ENCODE measurements at places on chromosomes 13 and 19. TPM values are rescaled to one million over a fixed set of nuclear protein-coding genes. Genes with fewer than 3 reads are reported as not detected.

- H3K27me3 ChIP-seq = no peaks in the 10 kb centered on the region
- H3K27ac ChIP-seq = no peak overlapping the region
- H3K36me3 ChIP-seq = no peaks in the 10 kb centered on the region
These were observed 692.8 kb upstream of the SGCG start for GRCh38 chr13:22487932-22488331.

- no peak for DNase-seq
- no peaks in the 10 kb centered on the region for H3K36me3 ChIP-seq
- H3K4me1 ChIP-seq = no peaks in the 10 kb centered on the region
- no peak overlapping the region for H3K27ac ChIP-seq
These were observed 193.5 kb upstream of the NBEA start for GRCh38 chr13:34748596-34748995.

- no peaks in the 10 kb centered on the region for H3K36me3 ChIP-seq
- H3K4me1 ChIP-seq = no peaks in the 10 kb centered on the region
- no peak overlapping the region for H3K27ac ChIP-seq
- no peak for DNase-seq
- no peaks in the 10 kb centered on the region for H3K27me3 ChIP-seq
- H3K4me3 ChIP-seq = no peak overlapping the region
These were observed 27.6 kb upstream of the SIN3B start for GRCh38 chr19:16801600-16802013.

DNA sequence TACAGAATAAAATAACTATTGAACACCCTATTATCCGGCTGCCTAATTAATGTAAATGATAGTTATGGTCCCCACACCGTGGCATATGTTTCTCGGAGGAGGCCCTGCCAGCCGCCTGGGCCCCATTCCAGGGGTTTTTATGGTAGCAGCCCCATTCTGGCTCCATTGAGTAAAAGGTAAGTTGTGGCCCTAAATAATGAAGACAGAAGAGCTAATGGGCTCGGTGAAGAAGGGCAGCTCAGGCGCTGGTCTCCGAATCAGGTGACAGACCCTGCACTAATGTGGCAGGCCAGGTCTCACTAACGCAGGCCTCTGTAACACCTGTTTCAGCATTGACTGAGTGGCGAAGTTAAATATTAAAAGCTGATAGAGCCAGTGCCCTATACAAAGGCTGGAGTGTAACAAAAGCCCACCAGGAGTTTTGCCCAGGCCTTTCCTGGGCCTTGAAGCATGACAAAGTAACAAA is 19.1 kb downstream of the POP4 start:
- no peak overlapping the region for H3K4me3 ChIP-seq
- DNase-seq = no peak
- H3K27me3 ChIP-seq = no peaks in the 10 kb centered on the region
- peaks cover 48% of the 10 kb centered on the region for H3K4me1 ChIP-seq
- H3K36me3 ChIP-seq = no peaks in the 10 kb centered on the region

GRCh38 chr19:29953352-29954247 is 11.6 kb downstream of the URI1 start:
- no peak for DNase-seq
- no peaks in the 10 kb centered on the region for H3K27me3 ChIP-seq
- H3K4me1 ChIP-seq = peaks cover 62% of the 10 kb centered on the region
- H3K4me3 ChIP-seq = no peak overlapping the region
- peaks cover 45% of the 10 kb centered on the region for H3K36me3 ChIP-seq
- peak overlapping the region; percentile 88 for H3K27ac ChIP-seq

Gene ZNF560
- total RNA-seq = 0.11 TPM

Gene HCN2
- 0.18 TPM for total RNA-seq

DNA sequence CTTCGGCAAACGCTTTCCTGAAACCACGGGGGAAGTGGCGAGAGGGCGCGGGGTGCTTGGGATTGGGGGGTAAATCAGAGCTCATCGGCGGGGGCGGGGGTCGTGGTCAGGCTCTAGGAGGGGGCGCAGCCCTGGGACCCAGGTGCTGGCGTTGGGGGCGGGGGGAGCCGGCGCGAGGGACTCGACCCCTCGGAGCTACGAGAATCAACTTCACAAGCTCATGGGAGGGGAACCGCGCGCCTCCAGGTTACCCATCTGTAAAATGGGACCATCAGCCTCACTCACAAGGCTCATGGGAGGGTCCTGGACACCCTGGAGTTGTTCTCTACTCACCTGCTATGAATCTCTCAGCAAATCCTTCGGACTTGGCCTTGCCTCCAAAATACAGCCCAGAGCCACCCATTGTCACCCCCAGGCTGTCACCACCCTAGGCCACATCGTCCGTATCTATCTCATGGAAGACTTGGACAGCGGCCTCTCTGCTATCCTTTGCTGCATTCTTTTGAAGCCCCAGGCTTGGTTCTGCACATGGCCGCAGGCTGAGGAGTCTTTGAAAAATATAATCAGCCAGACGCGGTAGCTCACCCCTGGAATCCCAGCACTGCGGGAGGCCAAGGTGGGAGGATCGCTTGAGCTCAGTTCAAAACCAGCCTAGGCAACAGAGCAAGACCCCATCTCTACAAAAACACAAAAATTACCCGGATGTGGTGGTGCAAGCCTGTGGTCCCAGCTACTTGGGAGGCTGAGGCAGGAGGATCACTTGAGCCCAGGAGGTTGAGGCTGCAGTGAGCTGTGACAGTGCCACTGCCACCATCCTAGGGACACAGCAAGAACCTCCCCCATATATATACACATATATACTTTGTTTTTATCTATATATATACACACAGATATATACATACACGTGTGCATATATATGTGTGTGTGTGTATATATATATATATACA is 939 bp upstream of the RANBP3 start:
- peak overlapping the region; percentile 95 for H3K4me3 ChIP-seq
- peaks cover 46% of the 10 kb centered on the region for H3K36me3 ChIP-seq
- peaks cover 54% of the 10 kb centered on the region for H3K4me1 ChIP-seq
- no peaks in the 10 kb centered on the region for H3K27me3 ChIP-seq
- H3K27ac ChIP-seq = peak overlapping the region; percentile 92

DNA sequence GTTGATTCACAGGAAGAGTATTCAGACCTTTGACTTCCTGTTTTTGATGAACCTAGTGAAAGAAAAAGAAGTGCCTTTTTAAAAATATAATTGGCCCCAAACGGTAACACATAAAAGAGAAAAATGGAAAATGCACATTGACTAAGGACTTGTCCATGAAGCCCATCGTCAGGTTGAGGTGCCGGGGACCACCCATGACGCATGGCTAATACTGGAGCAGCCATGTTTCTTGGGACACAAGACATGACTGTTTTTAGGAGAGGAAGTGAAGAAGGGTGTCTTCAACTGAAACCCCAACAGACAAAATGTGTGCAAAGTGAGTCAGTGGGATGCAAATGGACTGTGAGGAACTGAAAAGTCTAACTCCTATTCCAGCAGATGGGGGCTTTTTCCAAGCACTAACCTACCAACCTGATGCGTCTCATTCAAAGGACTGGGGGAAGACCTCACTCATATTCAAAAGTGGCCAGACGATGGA is 459.4 kb downstream of the FOXO1 start:
- H3K4me1 ChIP-seq = peaks cover 53% of the 10 kb centered on the region
- DNase-seq = peak; percentile 23
- H3K27me3 ChIP-seq = no peaks in the 10 kb centered on the region
- H3K36me3 ChIP-seq = peaks cover 18% of the 10 kb centered on the region
- H3K27ac ChIP-seq = peak overlapping the region; percentile 99

Gene CAMSAP3
- total RNA-seq = 0.25 TPM

Gene RASIP1
- total RNA-seq = 1.2 TPM

- H3K4me3 ChIP-seq = no peak overlapping the region
- H3K4me1 ChIP-seq = peaks cover 89% of the 10 kb centered on the region
- H3K27me3 ChIP-seq = no peaks in the 10 kb centered on the region
- no peak for DNase-seq
These were observed 69.6 kb downstream of the STK24 start for GRCh38 chr13:98507282-98507797.

Data from activated CD8-positive, alpha-beta T cell treated with anti-CD3 and anti-CD28 coated beads for 36 hours (primary cell).